ENCODE measurements at places on chromosomes 5 and 9. TPM values are rescaled to one million over a fixed set of nuclear protein-coding genes. Genes with fewer than 3 reads are reported as not detected.

Gene NOXA1
- 0.90 TPM for total RNA-seq

Gene CCDC152
- total RNA-seq: 3.3 TPM

Gene TMEM161B
- 48.9 TPM for total RNA-seq

Gene TRIM36
- total RNA-seq: 1.8 TPM

Gene COL15A1
- total RNA-seq: 136 TPM

Gene CMBL
- total RNA-seq: 17.2 TPM

Gene SLC46A2
- 3.1 TPM for total RNA-seq

Gene FCN2
- total RNA-seq: not detected

Gene CCL19
- 2.1 TPM for total RNA-seq

Gene CYSRT1
- total RNA-seq: 0.42 TPM

Gene ADCY2
- total RNA-seq: 6.5 TPM

Gene CMYA5
- 25.4 TPM for total RNA-seq

Gene NUP214
- total RNA-seq: 23.5 TPM

Gene OLFM1
- total RNA-seq: 21.8 TPM
